ENCODE measurements at places on chromosomes 2 and 18.

DNA sequence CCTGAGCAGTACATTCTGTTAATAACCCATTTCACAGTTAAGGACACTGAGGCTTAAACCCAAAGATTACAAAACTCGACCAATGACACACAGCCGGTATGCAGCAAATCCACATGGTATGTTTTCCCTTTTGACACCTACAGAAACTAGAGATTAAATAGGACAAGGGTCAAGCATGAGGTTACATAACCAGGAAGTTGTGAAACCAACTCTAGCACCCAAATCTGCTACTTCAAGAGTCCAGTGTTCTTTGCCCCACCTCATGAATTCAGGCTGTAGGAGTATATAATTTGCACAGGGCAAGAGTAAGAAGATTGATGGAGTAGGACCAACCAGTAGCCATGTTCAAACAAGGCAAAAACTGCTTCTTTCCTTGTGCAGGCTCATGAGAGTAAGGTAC, 249.8 kb downstream of the BCL11A start:
- no peak for DNase-seq

- DNase-seq = no peak
These were observed 17.2 kb downstream of the RALB start for GRCh38 chr2:120269816-120270215.

- no peak for DNase-seq
These were observed 25.4 kb downstream of the CDKL4 start for GRCh38 chr2:39218391-39218790.

GRCh38 chr18:8301427-8302172, 307.6 kb upstream of the RAB12 start:
- DNase-seq = peak; percentile 55

DNA sequence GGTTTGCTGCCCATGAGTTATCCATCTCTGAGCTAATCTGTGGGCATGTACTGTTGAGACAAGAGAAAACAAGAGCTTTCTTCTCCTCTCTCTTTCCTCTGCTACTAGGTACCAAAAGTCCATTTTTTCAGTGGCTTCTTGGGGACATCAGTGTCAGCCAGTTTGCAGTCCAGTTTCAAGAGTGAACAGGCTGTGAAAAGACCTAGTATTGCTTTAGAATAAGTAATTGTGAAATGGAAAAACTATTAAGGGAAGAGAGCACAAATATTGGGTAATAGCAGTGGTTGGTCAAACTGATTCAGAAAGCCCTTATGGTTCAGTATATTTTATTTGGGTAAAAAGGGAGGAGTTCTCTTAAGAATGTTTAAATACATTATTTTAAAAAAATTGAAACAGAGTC, 33.0 kb upstream of the MEP1B start:
- DNase-seq = no peak

- no peak for DNase-seq
These were observed 6.2 kb upstream of the PLCL1 start for GRCh38 chr2:197798187-197798586.

DNA sequence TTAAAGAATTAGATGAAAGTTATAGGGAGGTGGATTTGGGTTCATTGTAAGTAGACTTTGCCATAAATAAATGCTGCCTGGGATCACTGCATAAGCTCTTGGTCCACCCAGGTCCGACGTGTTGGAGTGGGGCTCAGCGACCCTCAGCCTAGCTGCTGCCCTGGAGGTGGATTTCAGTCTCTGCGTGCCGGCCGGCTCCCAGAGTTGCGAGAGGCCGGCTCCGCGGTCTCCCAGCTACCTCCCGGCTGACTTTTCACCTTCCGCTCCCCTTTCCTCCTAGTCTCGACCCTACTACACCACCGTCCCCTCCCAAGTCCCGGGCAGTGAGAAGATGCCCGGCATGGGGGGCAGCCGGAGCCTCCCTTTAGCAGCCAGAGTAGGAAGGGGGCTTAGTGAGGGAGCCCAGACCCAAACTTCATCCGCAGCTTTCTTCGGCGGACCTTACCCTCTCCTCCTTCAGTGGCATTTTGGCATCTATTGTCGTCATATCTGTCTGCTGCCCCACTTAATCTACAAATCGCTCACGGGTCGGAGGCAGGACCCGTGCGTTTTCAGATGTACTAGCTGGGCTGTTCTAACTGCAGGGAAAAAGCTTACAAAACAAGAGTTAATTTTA, 8.1 kb downstream of the EMX1 start:
- DNase-seq = no peak

DNA sequence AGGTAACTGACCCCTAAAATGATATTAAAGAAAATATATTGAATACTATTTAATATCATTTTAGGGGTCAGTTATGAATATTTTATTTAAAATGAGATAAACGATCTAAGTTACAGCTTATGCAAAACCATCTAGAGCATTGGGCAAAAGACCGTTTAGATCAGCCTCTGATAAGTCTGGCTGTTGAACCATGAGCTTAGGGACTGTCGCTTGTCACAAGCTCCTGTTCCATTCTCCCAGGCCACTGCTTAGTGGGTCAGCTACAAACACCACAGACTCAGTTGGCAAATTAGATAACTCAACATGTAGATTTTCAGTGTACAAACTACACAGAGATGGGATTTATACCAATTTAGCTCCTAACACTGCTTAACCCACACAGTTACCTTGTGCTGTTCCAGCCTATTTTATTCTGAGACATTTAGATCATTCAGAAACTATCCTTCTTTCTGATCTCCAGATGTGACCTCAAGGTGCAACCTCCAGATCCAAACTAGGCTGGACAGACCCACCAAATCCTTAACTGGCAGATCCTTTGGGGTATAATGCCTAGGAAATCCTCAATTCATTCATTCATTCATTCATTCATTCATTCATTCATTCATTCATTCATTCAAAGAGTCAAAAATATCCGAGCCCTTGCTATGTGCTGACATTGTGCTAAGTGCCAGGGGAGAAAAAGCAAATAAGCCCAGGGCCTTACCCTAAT, 82.8 kb downstream of the HRH4 start:
- no peak for DNase-seq

DNA sequence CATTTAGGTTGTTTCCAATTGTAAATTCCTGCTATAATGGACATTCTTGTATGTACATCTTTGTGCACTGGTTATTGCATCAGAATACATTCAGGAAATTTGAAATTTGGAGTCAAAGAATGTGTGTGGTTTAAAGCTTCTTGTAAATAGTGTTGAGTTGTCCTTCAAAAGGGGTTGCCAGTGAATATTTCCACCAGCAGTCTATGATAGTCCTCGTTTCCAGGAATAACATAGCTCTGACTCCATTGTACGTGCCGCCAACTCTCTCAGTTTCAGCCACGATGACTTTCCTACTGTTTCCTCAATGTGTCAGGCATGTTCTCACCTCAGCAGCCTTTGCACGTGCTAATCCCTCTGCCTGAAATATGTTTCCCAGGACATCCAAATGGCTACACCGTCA, 10.9 kb upstream of the HS6ST1 start:
- DNase-seq = no peak

- no peak for DNase-seq
These were observed 71.0 kb upstream of the MGAT4A start for GRCh38 chr2:98801921-98802321.

- no peak for DNase-seq
These were observed 150.0 kb downstream of the IKZF2 start for GRCh38 chr2:213001297-213001910.

DNA sequence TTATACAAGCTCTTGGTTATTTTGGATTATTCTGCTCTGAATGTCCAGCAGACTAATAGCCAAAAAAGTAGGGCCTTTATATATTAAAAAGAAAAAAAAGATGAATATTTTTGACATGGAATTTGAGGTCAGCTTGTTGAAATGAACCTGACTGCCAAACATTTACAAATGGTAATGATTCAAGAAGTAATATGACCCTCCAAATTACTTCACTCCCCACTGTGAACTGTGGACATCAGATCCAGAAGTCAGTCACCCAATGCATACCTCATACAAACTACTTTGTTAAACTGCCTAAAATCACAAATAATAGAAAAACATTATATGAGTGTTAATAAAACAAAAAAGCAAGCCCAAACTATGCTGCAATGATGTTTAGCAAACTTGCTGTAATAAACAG, 10.0 kb downstream of the EPG5 start:
- no peak for DNase-seq

GRCh38 chr2:186697536-186697935, 3.7 kb downstream of the FAM171B start:
- no peak for DNase-seq

DNA sequence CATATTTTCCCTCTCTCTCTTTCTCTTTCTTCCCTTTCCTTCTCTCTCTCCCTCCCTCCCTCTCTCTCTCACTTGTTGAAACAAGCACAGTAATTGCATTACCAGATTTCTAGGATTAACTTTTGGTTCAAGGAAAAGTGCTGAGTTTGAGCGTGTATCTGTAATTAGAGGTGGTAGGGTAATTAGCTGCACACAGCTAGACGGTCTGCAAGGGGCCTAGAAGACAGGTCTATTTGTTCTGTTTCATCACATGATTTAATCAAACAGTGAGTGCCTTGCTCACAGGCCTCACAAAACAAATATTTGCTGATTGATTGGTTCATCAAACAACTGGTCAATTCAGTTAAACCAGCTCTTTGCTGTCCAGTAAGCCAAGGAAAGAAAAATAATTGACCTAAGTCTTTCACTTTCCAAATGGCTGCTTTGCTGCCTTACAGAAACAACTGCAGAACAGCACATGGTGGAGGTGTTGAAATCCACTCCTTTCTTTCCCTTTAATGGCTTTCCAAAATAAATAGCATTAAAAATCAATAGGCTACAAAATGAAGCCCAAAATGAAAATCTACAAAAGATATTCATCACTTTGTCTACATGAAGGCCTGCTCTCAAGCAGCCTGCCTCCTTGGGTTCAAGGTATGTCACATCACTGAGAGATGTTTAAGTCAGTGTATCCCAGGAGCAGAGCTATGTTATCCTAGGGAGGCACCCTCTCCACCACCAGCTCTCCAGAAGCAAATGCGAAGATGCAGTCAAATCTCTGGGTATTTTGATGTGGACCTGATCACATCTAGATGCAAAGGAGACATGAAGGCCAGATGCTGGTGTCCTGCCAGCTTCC, 264.4 kb upstream of the SIX2 start:
- DNase-seq = peak; percentile 83

DNA sequence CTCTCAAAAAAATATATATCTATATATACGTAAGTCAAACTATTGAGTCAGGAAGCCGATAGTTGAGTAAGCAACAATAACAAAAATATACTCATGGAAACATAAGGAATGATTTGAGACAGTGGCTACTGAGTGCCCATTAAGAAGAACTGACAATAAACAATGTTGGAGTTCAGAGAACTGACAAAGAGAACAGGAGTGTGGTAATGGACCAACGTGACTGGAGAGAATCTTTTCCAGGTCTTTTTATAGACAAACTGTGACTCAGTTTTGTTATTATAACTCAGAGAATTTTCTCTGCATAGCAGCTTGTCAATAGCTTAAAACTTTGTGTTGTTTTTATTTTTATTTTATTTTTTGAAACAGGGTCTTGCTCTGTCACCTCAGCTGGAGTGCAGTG, 4.6 kb upstream of the GALM start:
- DNase-seq = no peak

- no peak for DNase-seq
These were observed 1038.3 kb downstream of the DPP10 start for GRCh38 chr2:115480741-115481140.

DNA sequence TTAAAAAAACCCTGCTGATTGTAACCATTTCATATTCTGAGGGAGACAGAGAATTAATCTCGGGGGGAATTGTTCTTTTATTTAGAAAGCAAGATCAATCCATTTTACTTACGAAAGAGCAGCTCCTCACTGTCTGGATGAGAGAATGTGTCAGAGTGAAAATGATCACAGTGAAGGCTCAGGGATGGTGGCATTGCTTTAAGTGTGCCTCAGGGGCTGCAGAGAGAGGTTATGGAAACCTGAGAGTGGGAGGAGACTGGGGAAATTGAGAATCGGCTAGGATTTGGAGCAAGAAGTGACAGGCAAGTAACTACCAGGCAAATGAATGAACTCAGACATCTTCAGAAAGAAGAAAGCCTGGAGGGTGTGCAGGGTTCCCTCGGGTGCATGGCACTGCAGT, 34.2 kb downstream of the MRPL35 start:
- DNase-seq = no peak

DNA sequence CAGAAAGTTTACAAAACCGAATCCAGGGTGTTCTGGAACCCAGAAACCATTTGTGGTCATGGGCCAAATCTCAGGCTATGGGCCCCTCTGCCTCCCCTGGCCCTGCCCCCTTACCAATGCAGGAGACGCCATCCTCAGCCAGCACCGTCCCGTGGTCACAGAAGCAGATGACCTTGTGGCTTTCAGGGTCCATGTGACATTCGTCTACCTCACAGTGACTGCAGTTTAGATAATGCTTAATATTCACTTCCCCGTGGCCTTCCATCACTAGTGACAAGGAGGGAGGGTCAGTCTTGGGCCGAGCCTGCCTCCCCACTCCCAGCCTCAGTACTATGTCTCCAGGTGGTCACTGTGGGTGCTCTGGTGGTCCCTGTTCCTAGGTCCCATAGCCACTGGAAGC, 111.6 kb downstream of the CLIP4 start:
- DNase-seq = no peak

- no peak for DNase-seq
These were observed 12.3 kb upstream of the APOB start for GRCh38 chr2:21055879-21056790.

DNA sequence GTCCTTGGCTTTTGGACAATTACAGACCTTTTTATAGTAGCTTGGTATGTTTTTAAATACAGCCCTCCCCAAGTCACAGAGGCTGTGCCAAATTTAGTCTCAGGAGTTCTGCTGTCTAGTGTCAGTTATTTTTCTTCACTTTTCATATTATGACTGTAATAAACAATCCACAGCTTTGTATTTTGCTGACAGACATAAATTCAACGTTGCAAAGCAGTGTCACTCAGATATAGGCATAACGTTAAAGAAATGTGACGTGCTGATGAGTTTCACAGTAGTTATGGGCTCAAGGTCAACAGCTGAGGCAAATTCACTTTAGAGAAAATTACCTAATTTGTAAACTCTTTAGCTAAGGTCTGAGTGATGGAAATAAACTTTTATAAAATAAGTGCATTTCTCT, 151.6 kb downstream of the SATB2 start:
- no peak for DNase-seq

- no peak for DNase-seq
These were observed 418.2 kb upstream of the ZEB2 start for GRCh38 chr2:144937910-144938709.

DNA sequence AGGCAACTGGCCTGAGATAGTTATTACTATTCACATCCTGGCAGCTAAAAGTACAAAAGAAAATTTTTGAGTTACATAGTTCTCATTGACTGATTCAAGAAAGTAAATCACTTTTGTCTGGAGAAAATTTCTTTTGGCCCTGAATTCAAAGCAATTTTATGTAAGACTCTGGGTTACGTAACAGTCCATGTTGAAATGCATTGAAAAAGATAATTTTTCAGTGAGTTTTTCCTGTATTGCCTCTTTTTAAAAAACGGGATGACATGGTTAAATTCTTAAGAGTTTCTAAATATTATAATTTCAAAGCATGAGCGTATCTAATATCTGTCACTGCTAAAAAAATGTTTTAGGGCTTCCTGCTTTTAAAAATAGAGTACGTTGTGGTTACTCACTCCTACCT, 72.7 kb downstream of the ANKRD12 start:
- DNase-seq = no peak

GRCh38 chr2:207967121-207967520, 58.2 kb downstream of the PLEKHM3 start:
- DNase-seq = no peak

GRCh38 chr2:120876526-120877280, 141.0 kb downstream of the GLI2 start:
- DNase-seq = no peak

- DNase-seq = no peak
These were observed 58.6 kb downstream of the GALR1 start for GRCh38 chr18:77308216-77308615.

Measured in LNCaP clone FGC (cell line).